Camera-type eye (tissue), 1 donor: ENCODE measurements at places on chromosomes 2 and 18. TPM values are rescaled to one million over a fixed set of nuclear protein-coding genes. Genes with fewer than 3 reads are reported as not detected.

Gene MAP3K19
- 0.11 TPM for total RNA-seq

Gene TEKT4
- 0.22 TPM for total RNA-seq

Gene NAT8
- not detected for total RNA-seq

Gene MARS2
- total RNA-seq: 7.2 TPM

Gene ERFE
- 1.4 TPM for total RNA-seq

Gene LRATD1
- 24.7 TPM for total RNA-seq
